ENCODE measurements at places on chromosomes 1 and 21. TPM values are rescaled to one million over a fixed set of nuclear protein-coding genes. Genes with fewer than 3 reads are reported as not detected.

- H3K4me3 ChIP-seq: no peak overlapping the region
- no peak overlapping the region for H3K27ac ChIP-seq
- no peaks in the 10 kb centered on the region for H3K27me3 ChIP-seq
- no peak for DNase-seq
- no peaks in the 10 kb centered on the region for H3K36me3 ChIP-seq
Observed at GRCh38 chr1:43509740-43510375, 20.8 kb upstream of the PTPRF start.

DNA sequence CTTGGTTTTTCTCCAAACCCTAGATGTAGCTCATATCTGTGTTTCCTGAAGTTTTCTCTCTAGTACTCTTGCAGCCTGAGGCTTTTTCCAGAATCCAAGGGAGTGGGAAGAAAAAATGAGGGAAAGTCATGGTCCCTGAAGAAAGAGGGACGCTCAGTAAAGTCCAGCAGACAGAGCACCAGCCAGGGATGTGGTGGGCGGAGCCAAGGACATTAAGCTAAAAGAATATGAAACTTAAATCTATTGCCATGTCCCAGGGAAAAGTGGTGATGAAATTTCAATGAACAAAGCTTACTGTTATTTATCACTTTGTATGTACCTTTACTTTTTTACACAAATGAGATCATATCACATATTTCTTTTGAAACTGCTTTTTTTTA, 430.2 kb downstream of the USP25 start:
- no peaks in the 10 kb centered on the region for H3K36me3 ChIP-seq
- no peak overlapping the region for H3K4me3 ChIP-seq
- H3K27ac ChIP-seq: no peak overlapping the region
- no peak for DNase-seq

DNA sequence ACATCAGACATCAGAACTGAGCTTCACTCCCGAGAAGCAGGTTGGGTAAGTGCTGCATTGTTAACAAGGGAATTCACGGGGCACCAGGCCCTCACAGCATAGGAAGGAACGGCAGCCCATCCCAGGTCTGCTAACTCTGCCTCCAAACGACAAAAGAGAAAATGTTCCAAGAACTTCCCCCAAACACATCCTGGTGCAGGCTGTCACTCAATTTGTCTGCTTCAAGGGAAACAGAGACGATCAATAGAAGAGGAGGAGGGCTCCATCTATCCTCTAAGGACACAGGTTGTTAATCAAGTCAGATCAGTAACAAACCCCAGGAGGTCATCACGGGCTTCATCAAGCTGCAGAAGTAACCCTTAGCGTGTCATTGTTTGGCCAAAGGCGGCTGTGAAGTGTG, 3.5 kb upstream of the TSPEAR start:
- no peak for DNase-seq
- no peak overlapping the region for H3K4me3 ChIP-seq
- H3K4me1 ChIP-seq: no peaks in the 10 kb centered on the region
- no peaks in the 10 kb centered on the region for H3K36me3 ChIP-seq

Gene SMPDL3B
- 9.7 TPM for total RNA-seq

Gene EXTL1
- total RNA-seq: not detected

All from Calu3 (cell line).